ENCODE measurements at places on chromosomes 12 and 14. TPM values are rescaled to one million over a fixed set of nuclear protein-coding genes. Genes with fewer than 3 reads are reported as not detected.
A peak's percentile ranks its signal among the peaks of the same experiment; 100 is the strongest.

DNA sequence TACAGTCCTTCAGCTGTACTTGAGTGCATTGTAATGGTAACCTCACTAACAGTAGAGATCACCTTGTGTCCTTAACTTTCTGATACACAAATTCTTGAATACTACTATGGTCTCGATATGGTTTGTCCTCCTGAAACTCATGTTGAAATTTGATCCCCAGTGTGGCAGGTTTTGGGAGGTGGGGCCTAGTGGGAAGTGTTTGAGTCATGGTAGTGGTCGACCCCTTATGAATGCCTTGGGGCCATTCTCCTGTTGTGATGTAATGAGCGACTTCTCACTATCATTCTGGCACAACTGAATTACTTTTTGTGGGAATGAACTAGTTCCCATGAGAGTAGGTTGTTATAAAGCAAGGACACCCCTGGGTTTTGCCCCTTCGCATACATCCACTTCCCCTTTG, 52.3 kb downstream of the IPO8 start:
- DNase-seq, result no peak

DNA sequence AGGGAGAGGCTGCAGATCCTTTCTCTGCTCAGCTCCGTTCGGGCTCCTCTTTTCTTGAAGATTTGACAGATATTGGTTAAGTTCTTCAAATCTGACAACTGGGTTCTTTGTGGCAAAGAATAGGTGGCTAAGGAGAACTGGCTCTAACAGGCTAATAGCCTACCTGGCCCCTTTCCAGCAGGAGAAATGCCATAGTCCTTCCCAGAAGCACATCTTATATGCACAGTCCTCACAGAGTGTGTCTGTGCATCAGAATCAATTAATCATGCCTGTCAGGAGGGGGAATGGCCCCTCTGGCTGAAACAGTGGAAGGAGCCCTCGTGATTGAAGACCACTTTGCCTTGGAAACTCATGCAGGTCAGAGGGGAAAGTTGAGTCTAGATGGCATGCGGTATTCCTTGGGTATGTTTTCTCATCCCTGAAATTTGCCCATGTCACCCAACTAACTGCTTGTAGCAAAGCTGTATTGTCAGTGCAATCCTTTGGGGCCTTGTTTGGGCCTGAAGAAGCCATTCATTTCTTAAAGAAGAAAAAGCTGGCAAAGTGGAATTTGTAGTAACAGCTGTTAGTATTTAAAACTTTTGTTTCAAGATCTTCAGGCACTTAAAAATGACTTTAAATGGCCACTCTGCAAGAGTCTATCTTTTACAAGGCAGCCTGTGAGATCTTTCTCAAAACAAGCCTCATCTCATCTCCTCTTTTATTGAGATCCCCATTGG, 251.5 kb downstream of the ZFP36L1 start:
- DNase-seq, result no peak

ACSM4 gene
- 0.10 TPM for total RNA-seq

GRCh38 chr12:124044809-124045321, 71.8 kb downstream of the ZNF664 start:
- no peak for DNase-seq

DNA sequence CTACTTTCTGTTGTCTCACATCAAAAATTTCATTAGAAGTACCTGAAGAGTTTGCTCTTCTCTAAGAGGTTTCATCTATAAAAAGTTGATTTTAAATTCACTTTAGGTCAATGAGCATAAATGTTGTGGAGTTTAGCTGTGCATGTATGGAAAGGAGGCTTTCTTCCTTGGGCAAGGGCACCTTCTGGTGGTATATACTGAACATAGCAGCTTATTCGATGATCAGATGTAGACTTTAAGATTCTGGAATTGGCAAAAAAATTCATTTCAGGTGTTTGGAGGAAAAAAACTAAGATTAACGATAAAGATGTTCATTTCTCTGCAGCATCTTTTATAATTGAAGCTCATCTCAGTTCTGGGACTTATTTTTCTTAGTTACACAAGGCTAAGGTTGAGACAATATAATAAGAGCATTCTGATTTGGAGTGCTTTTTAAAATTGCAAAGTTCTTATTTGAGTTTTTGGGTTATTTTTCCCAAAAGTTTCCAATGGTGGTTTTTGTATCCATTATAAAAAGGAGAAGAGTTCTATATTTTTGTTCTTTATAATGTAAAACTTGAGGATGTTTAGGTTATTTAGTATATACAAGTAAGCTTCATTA, 46.8 kb downstream of the TMEM117 start:
- no peak for DNase-seq

GRCh38 chr12:82857276-82857675, 170.6 kb downstream of the TMTC2 start:
- DNase-seq, result no peak

RD3L gene
- total RNA-seq, result not detected

PDE3A gene
- total RNA-seq, result 3.0 TPM

GLIPR1L1 gene
- not detected for total RNA-seq

NGB gene
- total RNA-seq, result not detected

- DNase-seq, result no peak
Measured at GRCh38 chr14:64098120-64098519, 196.1 kb downstream of the ESR2 start.

GRCh38 chr14:44279357-44279756, 227.7 kb downstream of the FSCB start:
- no peak for DNase-seq

TCL1B gene
- total RNA-seq, result not detected

GRCh38 chr12:7015555-7016370, 2.5 kb downstream of the LPCAT3 start:
- DNase-seq, result no peak

GRCh38 chr14:95143808-95144620, 13.3 kb downstream of the DICER1 start:
- DNase-seq, result no peak

DNA sequence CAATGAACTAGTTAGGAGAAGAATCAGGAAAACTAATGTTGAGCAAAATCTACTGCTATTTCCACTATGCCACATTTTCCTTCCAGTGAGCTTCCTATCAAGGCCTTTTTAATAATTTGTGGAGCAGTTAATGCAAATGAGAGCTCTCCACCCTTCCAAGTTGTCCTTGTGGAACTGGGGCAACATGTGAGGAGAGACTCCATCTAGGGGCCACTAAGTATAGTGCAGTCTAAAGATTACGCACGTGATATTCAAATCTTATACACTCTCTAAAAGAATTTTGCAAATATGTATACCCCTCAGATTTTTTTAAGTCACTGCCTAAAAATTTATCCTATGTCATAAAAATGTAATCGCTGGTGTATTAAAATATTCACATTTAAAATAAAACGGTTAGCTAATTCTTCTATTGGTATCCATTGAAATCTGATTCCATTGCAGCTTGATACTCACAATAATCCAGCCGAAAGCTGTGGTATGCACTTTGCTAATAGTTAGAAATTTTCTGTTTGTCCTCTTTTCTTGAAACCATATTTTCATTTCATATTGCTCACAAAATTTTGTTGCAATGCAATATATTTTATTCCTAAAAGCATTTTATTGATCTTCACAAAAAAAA, 100.1 kb downstream of the PAH start:
- DNase-seq, result no peak

- DNase-seq, result no peak
Measured at GRCh38 chr12:93032758-93033157, 103.7 kb upstream of the EEA1 start.

- no peak for DNase-seq
Measured at GRCh38 chr12:20601668-20602280, 93.4 kb upstream of the SLCO1C1 start.

CIROP gene
- total RNA-seq, result not detected

DNA sequence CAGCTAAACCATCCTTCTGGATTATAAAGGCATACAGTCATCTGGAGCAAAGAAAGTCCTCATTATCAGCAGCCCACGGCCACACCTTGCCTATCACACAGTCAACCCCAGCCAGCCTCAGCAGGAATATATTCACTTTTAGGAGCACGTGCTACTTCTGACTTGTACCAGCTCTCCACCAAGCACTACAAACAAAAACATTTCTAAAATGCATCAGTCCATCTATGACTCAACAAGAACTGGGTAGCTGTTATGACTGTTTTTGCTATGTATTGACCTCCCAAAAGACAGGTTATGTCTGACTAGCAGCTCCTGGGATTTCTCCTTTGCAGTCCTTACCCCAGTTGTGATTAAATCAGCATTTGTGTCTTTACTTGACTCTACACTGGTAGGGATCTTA, 31.2 kb downstream of the NUAK1 start:
- DNase-seq, result no peak

DNA sequence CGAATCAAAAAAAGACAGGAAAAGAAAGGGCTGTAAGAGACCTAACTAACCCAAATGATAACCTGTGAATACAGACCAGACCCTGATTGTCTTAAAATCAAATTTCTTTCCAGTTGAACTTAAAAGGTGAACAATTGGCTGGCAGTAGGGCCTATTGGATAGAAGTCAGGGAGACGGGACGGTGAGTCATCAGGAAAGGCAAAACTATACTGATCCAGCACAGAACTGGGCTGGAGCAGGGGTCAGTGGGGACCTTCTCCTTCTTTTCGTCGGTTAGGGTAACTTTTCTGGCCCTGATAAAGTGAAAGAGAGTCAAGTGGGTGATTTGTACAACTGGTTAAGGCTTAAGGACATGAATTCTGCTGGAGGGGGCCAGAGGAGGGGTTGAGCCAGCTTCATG, 84.9 kb upstream of the OTX2 start:
- no peak for DNase-seq

ADAM21 gene
- 0.13 TPM for total RNA-seq

DNA sequence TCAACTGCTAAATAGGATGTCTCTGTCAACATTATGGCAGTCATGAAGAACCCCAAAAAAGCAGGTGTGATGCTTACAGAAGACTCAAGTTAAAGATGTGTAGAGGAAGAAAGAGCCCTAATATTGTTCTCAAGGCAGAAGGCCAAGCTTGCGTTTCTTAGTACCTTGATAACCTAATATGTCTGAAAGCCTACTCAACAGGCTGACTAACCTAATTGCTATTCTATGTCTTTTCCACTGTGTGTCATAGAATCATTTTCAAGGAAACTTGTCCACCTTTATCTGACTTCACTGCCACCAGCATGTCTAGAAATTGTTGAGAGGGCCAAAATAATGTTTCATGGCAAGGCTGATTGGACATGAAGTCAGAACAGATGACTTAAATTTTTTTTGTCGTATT, 373.2 kb downstream of the BTG1 start:
- no peak for DNase-seq

GRCh38 chr14:26984311-26985177, 386.7 kb upstream of the NOVA1 start:
- DNase-seq, result peak; percentile 49

BLTP3B gene
- 23.0 TPM for total RNA-seq

DNA sequence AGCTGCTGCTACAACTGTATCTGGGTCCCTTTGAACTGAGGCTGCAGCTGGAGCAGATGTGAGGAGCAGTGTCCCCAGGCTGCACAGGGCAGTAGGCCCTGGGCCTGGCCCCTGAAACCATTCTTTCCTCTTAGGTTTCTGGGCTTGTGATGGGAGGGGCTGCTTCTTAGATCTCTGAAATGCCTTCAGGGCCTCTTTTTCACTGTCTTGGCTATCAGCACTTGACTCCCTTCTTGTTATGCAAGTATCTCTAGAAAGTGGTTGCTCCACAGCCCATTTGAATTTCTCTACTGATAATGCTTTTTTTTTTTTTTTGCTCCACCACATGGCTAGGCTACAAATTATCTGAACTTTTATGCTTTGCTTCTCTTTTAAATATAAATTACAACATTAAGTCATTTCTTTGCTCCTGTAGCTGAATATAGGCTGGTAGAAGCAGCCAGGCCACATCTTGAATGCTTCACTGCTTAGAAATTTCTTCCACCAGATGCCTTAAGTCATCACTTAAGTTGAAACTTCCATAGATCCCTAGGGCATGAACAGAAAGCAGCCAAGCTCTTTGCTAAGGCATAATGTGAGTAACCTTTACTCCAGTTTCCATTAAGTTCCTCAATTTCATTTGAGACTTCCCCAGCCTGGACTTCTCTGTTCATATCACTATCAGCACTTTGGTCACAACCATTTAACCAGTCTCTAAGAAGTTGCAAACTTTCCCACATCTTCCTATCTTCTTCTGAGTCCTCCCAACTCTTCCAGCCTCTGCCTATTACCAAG, 41.1 kb downstream of the ACSM4 start:
- DNase-seq, result no peak

- DNase-seq, result peak; percentile 75
Measured at GRCh38 chr12:6124411-6125309, at the start of gene VWF. Gene VWF (minus strand): TSS chr12:6124670. CDS start chr12:6123196, 1,474 bp downstream.

- no peak for DNase-seq
Measured at GRCh38 chr12:66092559-66093269, 37.8 kb downstream of the LLPH start.

- no peak for DNase-seq
Measured at GRCh38 chr12:110182281-110182680, 58.1 kb downstream of the IFT81 start.

DNA sequence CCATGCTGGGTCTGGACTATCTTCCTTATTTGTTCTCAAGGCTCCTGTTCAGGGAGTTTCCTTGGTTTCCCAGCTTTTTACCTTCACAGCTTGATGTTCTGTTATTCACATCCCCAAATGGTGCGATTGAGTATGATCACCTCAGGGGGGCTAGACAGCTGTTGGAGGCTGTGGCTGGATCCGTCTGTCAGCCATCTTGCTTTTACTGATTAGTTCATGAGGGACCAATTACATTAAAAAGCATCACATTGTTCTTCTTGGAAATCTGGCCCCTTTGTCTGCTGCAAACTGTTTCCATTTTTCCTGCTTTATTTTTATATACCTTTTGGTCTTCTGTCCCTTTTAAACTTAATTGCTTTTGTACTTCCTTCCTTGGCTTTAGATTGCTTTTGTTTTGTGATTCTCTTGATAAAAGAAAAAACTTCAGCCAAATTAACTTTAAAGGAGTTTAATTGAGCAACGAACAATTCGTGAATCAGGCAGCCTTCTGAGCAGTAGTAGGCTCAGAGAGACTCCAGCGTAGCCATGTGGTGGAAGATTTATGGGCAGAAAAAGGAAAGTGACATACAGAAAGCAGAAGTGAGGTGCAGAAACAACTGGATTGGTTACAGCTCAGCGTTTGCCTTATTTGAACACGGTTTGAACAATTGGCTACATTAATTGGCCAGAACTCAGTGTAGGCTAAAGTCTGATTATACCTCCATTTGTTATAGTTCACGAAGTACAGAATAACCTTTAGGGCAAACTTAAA, 208.7 kb downstream of the AEBP2 start:
- DNase-seq, result no peak

GRCh38 chr12:27982385-27982784, 9.9 kb upstream of the PTHLH start:
- no peak for DNase-seq

DNA sequence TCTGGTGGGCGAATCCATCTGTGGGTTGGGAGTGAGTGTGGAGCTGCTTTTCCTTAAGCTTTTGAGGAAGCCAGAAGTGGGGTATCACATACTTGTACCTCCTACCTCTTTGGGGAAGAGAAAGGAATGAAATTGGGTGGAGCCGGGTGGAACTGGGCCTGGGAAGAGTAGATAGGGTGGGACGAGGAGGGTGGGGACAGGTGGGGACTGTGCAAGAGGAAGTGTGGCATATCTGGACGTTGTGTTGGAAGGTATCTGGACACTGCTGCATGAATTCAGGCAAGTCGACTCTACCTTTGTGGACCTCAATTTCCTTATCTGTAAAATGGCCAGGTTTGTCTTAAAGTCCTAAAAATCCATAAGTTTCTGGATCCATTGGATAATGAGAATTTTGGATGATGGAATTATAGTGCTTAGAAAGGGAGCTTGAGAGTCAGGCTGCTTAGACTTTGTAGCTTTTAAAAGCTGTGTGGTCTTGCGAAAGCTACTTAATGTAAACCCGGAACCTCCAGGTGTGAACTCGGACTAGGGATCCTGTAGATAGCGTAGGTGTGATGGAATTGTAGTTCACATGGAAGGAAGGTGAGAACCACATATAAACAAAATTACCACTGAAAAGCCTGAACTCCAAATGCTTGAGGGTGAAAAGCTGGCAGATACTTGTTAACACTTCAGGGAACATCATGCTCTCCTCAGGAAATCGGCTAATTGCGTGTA, 2.1 kb downstream of the VRTN start:
- DNase-seq, result no peak
